ENCODE measurements at places on chromosomes 7 and 10.
A peak's percentile ranks its signal among the peaks of the same experiment; 100 is the strongest.

DNA sequence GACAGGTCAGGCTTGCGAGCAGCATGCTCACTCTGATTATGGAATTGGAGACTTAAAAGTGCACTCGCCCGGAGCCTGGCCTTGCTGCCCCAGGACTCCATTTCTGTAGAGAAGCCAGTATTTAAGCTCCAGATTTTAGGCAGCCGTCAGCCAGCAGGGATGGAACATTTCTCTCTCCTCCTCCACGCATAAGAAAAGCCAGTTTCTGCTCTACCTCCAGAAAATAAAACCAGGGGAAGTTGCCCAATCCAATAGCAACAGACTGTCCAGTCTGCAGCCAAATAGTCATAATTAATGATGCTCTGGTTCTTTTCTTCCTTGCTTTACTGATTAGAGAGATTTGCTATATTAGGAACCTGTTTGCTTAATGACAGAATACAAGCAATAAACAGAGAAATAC lies 203.2 kb downstream of the GFRA1 start:
- no peak for DNase-seq

GRCh38 chr10:129706081-129706480 lies 239.0 kb downstream of the MGMT start:
- DNase-seq, result no peak

DNA sequence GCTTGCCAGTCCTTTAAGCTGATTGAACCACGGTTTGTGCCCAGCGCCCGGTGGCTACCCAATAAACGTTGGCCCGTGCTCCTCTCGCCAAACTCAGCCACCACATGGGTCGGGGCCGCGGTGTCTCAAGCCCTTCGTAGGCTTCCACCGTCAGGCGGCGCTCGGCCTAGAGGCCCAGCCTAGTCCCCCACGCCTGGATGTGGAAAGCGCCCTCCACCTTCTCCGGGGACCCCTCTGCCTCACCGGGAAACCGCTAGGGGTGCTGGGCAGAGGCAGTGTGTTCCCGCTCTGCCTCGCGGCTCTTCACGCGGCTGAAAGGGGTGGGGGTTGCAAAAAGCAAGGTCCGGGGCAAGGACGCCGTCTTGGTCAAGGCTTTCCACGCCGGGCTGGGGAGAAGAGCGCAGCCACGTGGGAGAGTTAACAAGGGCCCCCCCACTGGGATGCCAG lies 29.8 kb downstream of the LEP start:
- DNase-seq, result no peak

DNA sequence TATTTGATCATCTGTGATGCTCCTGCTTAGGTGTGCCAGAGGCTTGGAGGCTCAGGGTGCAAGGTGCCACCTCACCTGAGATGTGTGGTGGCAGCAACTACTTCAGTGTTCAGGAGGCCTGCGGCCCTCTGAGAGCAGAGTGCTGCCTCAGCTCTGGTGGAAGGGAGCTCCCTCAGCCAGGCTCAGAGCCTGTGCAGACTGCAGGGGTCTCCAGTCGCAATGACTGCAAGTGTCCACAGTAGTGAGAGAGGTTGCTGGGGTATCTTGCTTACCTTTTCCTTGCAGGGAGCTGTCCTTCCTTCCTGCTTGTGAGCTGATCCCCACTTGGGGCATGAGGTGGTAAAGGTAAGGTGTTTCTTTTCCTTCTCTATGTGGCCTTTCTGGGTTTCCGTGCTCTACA lies 131.0 kb upstream of the GAD2 start:
- no peak for DNase-seq

DNA sequence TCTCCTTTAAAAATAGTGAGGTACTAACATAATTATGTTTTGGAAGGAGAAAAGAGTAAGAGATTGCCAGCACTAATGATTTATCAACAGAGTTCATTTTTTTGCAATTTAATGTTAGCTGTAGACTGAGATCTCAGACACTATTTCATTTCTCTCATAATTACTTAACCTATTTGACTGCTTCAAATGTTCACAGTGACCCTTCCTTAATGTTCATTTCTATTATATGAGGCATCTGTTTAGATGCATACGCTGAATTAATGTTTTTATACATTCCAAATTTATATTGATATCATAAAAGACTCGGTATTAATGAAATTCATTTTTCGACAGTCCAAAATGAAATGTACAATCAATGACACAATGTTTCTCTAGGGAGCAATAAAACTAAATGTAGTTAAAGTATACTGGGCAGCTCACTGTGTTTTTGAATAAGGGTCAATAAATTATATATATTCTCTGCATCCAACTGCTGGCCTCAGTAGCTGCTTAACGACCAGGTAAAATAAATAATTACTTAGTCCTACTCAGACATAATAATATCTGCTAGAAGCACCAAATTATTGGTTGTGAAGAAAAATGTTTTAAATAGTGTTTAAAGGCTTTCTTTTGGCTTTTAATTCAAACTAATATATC lies 373.4 kb downstream of the MAGI2 start:
- DNase-seq, result no peak

DNA sequence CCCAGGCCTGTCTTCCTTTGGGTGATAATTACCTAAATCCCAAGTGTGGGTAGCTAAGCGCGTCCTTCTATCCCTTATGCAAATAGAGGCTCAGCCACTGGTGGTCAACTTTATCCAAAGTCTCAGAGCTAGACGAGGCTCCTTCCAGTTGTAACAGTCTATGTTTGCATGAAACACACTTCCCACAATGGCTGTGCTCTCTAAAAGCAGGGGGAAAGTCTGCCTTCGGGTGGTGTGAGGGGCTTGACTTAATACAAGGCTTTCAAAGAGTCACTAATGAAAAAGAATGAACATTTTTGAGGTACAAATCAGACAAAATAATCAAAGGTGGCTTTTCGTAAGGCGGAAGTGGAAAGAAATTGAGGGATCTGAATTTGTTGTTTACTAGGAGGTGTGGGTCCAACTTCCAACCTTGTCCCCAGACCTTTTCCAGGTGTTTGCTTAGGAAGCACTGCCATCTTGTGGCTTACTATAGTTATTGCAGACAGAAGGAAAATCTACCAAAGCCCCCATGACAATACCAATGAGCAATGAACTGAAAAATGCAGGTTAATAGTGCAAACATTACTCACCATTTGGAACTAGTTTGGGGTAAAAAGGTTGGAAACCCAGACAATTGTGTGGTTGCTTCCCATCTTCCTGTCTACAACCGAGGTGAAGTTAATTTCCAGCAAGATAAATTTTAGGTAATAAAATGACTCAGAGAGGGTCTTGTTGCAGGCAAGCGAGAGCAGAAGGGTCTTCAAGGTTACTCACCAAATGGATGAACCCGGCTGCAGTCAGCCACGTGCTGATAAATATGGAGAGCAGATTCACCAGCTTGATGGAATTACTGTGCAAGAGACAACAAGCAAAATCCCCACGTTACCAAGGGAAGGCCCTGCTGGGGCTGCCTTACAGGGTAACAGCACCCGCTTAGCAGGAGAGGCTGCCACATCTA lies 525.7 kb downstream of the KCNMA1 start:
- DNase-seq, result peak; percentile 89

GRCh38 chr10:71631007-71631861 lies 88.3 kb downstream of the C10orf105 start:
- DNase-seq, result no peak

DNA sequence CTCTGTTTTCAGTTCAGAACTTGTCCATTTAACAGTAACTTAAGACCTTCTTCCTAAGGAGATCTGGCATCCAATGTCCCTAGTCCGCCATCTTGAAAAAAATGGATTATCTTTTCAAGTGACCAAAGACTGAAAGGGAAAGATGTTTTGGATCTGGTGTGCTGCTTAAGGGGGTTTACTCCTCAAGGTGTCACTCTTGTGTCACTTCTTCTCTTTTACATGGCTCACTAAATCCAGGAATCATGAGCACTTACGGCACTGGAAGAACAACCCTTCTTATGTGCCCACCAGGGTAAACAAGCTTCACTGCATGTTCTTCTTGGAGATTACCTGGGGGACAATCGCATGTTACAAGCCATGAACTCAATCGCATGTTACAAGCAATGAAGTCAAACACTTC lies 43.7 kb downstream of the ANXA8 start:
- no peak for DNase-seq

DNA sequence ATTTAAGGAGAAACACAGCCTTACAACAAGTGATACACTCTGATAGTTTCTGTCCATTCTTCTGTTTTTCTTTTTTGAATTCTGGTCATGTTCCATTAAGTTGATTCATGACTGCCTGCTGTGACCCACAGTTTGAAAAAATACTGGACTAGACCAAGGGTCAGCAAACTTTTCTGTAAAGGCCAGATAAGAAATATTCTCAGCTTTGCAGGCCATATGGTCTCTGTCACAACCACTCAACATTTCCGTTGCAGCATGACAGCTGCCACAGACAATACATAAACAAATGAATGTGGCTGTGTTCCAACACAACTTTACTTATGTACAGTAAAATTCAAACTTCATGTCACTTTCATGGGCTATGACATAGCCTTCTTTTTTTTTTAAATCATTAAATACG lies 156.7 kb downstream of the PLXNA4 start:
- peak; percentile 38 for DNase-seq

DNA sequence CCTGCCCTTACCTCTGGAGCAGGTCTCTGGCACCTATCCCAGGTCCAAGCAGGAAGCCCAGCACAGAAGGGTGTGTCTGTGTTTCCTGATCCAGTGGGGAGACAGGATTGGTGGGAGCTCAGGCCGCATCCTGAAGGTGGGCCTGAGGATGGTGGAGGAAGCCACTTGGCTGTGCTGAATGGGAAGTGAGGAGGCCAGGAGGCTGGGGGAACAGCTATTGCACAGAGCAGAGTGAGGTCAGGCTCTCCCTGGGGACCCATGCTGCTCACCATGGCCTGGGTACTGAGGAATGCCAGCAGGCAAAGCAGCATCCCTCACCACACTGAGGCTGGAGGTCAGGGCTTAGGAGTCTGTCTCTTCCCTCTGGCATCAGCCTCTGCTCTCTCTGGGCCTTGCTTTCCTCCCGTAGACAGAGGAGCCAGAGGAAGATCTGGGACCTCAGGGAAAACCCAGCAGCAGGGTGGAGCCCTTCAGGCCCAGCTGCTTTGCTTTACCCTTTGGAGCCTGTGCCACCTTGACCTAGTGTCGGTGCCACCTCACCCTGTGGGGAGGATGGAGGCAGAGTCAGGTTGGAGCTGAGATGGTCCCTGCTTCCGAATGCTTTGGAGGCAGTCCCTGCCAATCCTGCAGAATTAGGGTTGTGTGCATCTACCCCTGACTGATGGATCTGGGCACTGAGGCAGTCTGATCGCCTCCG lies 39.0 kb downstream of the CDH23 start:
- peak; percentile 5 for DNase-seq

GRCh38 chr10:26391701-26392695 lies 46.1 kb upstream of the APBB1IP start:
- no peak for DNase-seq

DNA sequence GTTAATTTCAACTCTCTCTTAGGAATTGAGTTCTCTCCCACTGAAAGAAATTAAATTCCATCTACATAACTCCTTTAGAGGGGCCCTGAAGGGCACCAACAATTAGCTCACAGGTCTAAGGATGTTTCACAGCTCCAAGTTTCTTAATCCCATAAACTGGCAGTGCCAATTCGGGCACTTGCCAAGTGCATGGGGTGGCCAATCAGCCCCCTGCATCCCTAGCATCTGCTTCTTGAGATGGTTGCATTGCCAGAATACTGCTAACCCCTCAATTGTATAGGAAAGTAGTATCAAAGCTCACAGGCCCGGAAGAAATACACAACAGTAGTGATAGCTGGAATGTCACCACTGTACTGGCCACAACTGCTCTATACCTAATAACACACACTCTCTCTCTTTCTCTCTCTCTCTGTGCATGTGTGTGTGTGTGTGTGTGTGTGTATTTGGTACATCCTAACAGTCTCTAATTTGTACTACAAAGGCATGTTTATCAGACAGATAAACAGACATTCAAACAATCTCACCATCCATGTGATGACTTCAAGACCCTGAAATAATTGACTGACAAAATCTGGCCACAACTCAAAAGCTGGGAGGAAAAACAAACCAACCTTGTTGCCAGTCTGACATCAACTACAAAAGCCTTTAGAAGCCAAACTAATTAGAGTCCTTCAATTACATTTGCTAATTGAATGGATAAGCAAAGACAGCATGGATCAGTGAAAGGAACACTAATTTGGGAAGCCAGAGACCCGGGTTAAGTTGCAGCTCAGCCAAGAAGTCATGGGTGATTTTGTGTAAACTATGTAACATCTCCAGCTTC lies 27.8 kb downstream of the HIBADH start:
- DNase-seq, result no peak

DNA sequence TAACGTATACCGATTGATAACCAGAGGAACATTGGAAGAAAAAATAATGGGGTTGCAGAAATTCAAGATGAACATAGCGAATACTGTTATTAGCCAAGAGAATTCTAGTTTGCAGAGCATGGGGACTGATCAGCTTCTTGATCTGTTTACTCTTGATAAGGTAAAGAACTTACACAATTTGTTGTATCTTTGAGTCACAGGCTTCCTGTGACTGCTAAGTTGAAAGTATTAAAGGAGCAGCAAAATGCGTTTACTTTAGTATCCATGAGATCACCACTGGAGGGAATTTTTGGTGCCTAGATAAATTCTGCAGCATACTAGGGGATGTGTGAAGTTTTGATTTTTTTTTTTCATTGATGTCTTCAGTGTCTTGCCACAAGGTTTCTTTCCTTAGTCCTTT lies 103.6 kb downstream of the BTAF1 start:
- DNase-seq, result no peak

All from fibroblast of mammary gland (primary cell).